Activated CD8-positive, alpha-beta memory T cell treated with anti-CD3 and anti-CD28 coated beads, Interleukin-2, amount 10 ng/mL, durations not matched to agents 7 days and 5 days (primary cell): ENCODE measurements at places on chromosomes 13 and 19. TPM values are rescaled to one million over a fixed set of nuclear protein-coding genes. Genes with fewer than 3 reads are reported as not detected.

- no peak for DNase-seq
Observed at GRCh38 chr19:5593343-5594255, 25.8 kb upstream of the TINCR start.

DNA sequence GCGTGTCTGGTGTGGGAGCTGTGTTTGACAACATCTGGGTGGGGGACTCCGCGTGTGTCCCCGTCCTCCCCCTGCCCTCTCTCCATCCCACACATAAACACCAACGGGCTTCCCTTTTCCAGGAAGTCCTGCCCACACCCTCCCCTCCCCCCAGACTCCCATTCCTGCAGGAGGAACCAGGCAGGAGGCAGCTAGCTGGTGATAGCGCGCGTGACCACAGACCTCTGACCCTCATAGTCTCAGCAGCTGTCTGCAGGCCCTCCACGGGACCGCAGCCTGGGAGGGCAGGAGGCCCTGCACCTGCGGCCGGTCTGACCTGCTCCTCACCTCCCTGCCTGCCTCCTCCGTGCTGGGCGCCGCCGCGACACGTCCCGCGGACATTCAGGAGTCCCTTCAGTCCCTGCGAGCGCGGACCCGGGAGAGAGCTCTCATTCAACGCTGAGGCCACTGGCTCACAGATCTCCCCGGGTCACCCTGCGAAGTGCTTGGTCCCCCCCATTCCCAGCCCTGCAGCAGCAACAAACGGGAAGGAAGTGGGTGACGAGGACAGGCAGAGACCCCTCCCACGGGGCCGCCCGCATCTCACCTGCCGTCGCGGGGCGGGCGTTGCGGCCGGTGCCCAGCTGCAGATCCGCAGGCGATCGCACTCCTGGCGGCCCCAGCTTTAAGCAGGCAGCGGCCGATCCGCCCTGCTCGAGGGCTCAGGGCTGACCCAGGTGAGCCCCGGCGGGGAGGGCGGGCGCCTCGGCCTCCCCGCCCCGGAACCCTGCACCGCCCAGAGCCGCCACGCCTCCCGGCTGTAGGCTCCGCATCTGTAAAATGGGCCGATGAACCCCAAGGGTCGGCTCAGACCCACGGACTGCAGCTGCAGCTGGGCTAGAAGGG, 1.1 kb upstream of the ACP5 start:
- DNase-seq: peak; percentile 59

GRCh38 chr19:3691726-3692125, 8.5 kb downstream of the PIP5K1C start:
- DNase-seq: no peak

GRCh38 chr13:94020833-94021232, 458.6 kb downstream of the DCT start:
- DNase-seq: no peak

DNA sequence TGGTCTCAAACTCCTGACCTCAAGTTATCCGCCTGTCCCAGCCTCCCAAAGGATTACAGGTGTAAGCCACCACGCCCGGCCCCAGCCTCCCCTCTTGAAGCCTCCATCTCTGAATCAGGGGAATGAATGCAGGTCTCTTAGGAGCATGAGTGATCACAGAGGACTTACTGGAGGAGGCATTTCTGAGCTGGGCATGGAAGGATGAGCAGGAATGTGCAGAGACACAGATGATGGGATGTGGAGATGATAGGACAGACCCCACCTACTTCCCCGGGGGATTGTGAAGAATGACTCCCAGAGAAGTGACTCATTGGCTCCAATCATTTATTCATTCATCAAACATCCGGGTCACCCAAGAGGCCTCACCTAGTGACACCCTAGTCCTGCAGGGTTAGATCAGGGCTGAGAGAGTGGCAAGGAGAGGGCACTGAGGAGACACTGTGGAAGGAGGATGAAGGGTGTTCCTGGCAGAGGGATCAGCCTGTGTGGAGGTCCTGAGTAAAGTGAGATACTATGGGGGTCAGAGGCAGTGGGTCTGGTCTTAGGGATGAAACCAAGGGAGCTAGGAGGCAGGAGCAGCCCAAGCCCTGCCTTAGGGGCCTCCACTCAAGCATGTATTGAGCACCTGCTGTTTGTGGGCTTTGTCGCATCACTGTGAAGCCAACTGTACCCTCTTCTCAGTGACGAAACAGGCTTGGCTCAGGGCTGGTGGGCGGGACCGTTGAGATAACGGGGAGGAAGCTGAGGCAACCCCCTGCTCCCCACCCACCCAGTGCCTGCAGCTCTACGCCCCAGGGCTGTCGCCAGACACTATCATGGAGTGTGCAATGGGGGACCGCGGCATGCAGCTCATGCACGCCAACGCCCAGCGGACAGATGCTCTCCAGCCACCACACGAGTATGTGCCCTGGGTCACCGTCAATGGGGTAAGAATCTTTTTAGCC, 3.0 kb downstream of the IFI30 start:
- no peak for DNase-seq

GRCh38 chr13:53198736-53199135, 170.1 kb downstream of the OLFM4 start:
- DNase-seq: no peak

GRCh38 chr13:50464349-50465251, 378.9 kb downstream of the DLEU7 start:
- DNase-seq: no peak

DNA sequence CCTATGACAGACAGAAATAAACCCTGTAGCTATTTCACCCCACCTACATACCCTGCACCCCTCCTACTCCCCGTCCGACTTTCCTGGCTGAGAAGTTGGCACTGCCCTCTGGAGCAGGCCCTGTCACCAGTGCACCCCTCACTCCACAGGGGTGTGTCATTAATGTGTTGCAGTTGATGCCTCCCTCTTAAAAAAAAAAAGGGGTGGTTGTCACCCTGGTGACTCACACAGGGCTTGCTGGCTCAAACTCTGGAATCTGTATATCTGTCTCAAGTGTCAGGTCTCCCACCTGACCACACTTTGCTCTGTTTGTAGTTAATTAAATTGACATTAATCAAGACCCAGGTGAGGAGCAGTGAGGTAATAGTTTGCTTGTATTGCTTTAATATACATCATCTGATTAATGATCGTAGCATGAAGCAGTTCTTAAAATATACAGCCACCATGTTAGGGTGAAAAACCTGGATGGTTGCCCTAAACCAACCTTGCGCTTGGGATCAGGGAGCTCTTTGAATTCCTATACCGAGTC, 2.0 kb upstream of the GATAD2A start:
- DNase-seq: no peak

DNA sequence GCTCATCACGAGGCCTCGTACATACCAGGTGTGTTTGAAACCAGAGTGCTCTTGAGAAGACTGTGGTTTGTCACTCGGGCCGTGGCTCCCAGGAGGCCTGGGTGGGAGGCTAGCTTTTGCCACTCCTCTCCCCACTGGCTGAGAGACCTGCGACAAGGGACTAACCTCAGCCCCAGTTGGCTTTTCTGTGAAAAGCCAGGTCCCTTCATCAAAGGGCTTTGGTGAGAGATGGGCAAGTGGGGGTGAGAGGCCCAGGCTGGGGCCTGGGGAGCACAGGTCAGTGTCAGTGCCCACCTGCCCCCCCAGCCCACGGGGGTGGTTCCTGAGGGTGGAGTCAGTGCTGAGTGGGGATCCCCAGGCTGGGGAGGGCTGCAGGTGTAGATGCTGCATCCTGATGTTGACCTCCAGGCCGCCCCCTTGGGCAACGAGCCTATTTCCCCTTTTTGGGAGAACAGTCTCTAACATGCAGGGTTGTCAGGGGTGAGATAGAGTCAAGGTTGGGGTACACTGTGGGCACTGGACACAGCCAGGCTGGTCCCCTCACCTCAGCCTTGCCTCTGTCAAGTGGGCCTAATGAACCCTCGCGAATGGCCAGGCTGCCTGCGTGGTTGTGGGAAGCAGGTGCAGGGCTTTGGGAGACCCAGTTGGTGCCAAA, 661 bp downstream of the KCNJ14 start:
- no peak for DNase-seq

The CGB1 gene
- total RNA-seq: not detected

The B3GNT3 gene
- total RNA-seq: not detected

The NOVA2 gene
- 0.18 TPM for total RNA-seq
